ENCODE measurements at places on chromosomes 7 and 10. TPM values are rescaled to one million over a fixed set of nuclear protein-coding genes. Genes with fewer than 3 reads are reported as not detected.
A peak's percentile ranks its signal among the peaks of the same experiment; 100 is the strongest.

DNA sequence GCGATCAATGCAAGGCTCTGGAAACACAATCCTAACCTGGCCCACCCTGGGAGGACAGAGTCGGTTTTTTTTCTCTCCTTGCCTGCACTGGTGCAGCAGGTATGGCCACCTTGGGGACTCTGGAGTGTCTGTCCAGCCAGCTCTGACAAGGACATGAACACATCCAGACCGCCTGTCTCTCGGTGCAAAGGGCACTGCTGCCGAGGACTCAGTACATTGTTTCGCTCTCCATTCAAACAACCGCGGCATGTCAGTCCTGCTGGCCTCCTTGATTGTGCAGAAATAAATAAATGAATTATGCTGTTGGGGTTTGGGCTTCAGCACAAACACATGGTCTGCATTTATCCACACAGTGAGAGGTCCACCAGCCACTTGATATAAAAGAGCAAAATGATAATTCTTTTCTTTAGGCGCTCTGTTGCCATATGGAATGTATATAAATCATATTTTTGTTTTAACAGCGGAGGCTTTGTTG, 565.2 kb downstream of the KCNMA1 start:
- ATAC-seq, result no peak

PDE1C gene
- not detected for total RNA-seq

PDZD8 gene
- total RNA-seq, result 15.6 TPM

- ATAC-seq, result no peak
Measured at GRCh38 chr10:53479365-53479764, 706.8 kb upstream of the MBL2 start.

NEBL gene
- total RNA-seq, result not detected

GRCh38 chr10:76558996-76559891, 1078.4 kb downstream of the KCNMA1 start:
- no peak for ATAC-seq

OR6B1 gene
- not detected for total RNA-seq

DNA sequence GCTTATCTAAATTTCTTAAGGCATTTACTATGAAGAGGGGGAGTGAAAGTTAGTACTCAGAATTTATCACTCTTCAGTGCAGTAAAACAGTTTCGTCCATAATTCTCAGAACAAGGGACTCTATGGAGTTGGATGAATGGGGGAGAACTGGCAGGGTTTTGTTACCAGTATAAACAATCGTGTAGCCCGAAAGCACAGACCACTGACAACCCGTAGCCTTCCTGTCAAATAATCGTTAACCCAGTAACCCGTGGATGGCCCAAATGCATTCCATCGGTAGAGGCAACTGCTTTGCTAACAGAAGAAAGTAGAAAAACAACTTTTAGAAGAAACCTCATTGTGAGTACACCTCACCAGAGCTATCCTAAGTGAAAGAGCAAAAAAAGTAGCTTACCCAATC, 583.9 kb downstream of the NXPH1 start:
- no peak for ATAC-seq

DNA sequence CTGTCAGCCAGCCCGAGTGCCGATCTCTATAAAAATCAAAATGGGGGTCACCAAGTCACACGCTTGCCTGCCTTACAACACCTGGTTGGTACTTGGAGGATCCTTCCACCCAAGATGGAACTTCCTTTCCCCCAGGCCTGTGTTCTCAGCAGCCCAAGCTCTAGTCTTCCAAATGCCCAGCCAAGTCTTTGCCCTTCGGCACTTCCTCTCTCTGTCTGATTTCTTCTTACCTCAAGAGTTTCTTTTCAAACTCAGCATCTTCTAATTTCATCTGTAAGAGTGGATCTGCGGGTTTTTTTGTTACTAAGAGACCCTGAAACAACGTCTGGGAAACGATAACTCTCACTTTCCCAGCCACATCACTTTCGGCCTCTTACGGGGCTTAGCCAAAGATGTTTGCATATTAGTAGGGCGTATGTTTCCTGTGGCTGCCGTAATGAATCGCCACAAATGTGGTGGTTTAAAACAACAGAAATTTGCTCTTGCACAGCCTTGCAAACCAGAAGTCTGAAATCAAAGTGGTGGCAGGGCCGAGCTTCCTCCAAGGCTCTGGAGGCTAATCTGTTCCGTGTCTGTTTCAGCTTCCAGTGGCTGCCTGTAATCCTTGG, 219.9 kb downstream of the TCF7L2 start:
- ATAC-seq, result peak; percentile 68

DNA sequence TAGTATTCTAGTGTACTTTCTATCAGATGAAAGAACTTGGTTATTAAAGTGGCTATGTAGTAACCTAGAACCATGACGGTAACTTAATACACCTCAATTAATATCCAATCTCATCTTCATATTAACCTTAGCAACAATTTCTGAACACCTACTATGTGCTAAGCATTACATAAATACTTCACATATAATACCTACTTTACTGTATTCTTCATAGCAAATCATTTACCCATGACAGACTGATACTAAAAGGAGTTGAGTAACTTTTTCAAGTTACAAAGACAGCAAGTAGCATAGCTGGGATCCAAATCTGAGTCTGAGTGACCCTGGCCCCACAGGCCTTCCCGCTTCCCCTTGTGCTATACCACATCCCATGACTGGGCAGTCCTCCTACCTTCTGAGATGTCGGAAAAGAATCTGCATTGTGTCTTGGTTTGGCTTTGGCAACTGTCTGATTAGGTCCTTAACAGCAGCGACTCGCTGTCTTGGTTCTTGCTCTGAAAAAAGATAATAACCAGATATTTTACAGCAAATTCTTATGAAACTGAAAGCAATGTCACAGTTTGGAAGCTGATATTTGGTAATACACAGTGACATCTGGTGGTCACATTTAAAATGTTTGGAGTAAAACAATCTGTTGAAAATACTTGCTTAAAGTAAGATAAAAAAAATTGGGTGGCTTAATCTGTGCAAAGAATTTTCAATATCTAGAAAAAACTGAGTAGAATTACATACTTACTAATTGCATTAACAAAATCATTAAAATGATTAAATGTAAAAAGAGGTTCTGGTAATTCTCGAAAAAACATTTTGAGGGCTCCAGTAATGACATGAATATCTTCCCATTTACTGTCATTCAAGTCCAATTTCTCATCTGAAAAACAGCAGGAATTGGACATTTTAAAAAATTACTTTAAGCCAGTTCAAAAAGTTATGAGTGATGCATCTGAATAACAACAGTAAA, 120.1 kb downstream of the ARHGAP12 start:
- ATAC-seq, result peak; percentile 56

- no peak for ATAC-seq
Measured at GRCh38 chr7:79515358-79515757, 61.9 kb upstream of the MAGI2 start.

DNA sequence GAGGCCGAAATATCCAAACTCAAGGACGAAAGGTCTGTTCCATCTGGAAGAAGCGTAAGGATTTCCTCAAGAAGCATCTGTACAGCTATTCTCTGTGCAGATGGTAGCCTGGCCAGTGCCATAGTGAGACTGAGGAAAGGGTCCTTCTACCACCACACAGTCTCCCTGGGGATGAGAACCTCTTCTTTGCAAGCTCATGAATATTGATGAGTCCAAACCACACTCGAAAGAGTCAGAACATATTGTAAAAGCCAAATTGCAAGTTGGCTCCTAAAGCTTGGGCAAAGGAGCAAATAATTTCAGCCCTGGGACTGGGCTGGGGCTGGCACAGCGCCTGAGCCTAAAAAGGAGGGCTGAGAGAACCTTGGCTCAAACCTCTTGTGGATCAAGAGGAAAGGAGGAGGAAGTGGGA, 66.1 kb upstream of the PIP4K2A start:
- no peak for ATAC-seq

CXCL12 gene
- 0.35 TPM for total RNA-seq

Measured in activated T-helper 17 cell treated with anti-CD3 and anti-CD28 coated beads, Interleukin-2, amount 50 U/mL, for 72 hours (primary cell).